ENCODE measurements at places on chromosomes 7 and 10.

DNA sequence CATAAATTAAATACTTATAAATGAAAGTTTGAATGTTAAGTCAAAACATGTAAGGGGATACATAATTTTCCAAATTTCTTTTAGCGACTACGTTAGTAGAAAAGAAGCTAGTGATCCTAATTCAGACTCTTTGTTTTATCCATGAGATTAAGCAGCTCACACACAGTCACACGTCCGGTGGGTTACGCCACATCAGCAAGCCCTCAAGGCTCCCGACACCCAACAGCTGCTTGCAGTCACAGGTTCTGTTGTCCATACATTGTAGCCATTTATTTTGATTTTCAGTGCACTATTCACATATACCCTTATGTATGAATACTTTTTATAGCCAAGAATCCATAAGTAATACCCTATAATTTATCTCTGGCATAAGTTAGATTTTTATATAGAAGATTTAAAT is 39.5 kb downstream of the XRCC2 start:
- no peak for DNase-seq

GRCh38 chr10:81065474-81065873 is 527.8 kb downstream of the SH2D4B start:
- DNase-seq: no peak

DNA sequence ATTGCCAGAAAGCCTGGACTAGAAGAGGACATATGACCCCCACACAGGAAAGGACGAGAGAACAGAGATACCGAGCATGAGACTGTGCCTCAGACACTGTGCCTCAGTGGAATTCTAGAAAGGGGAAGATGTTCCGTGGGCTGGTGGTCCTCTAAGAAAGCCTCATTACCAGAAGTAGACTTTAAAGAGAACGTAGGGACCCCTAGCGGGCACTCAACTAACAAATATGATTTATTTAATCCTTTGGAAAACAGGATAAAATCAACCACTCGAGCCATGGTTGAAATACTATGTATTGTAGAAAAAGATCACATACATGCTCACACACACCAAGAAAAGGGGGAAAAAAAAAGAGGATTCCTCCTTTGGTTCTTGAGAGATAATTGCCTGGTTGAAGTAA is 701.2 kb upstream of the SORCS1 start:
- no peak for DNase-seq

DNA sequence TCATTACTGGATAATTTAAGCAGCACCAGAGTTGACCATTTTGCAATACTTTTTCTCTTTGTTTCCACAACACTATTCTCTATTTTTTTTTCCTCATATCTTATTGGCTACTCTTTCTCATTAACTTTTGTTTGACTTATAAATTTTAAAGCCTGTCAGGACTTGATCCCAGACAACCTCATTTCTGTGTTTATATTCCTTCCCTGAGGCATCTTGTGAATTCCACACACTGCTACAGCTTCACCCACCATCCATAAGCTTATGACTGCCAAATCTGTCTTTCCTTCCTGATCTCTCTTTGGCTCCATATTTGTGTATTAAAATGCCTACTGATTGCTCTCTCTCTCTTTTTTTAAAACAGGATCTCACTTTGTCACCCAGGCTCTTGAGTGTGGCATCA is 124.6 kb upstream of the MBL2 start:
- DNase-seq: no peak

GRCh38 chr7:91690541-91691070 is 189.9 kb downstream of the MTERF1 start:
- DNase-seq: no peak

GRCh38 chr10:4684434-4684833 is 141.6 kb upstream of the AKR1E2 start:
- DNase-seq: no peak

DNA sequence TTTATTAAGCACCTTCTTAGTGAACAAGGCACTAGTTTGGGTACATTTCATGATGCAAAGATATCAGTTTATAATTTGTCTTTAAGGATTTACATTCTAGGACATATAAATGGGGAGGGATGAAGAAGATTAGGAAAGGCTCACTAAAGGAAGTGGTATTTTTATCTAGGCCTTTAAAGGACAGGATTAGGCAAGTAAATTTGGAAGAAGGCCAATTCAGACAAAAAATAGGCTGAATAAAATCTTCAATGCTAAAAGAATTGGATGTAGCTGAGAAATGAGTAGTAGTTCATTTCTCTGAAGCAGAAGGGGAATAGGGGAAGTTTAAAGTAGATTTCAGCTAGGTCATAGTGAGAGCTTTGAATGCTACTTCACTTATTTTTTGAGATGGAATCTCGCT is 4.8 kb upstream of the FAM24B start:
- no peak for DNase-seq

DNA sequence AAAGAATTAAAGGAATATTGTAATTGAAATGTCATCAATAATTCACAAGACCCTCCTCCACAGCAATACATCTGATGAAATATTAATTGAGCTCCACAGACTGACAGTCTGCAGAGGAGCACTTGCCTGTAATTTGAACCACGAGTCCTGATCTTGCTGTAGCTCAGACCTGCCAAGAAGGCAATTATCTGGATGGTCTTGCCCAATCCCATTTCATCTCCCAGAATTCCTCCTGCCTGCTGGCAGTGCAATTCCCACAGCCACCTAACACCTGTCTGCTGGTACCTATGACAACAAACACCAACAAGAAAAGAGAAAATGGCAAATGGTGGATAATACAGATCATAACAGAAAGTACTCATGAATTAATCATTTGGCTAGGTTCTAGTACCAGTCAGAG is 38.5 kb downstream of the ERCC6 start:
- no peak for DNase-seq

GRCh38 chr10:122878799-122879338 is 512 bp downstream of the FAM24B start:
- DNase-seq: no peak

DNA sequence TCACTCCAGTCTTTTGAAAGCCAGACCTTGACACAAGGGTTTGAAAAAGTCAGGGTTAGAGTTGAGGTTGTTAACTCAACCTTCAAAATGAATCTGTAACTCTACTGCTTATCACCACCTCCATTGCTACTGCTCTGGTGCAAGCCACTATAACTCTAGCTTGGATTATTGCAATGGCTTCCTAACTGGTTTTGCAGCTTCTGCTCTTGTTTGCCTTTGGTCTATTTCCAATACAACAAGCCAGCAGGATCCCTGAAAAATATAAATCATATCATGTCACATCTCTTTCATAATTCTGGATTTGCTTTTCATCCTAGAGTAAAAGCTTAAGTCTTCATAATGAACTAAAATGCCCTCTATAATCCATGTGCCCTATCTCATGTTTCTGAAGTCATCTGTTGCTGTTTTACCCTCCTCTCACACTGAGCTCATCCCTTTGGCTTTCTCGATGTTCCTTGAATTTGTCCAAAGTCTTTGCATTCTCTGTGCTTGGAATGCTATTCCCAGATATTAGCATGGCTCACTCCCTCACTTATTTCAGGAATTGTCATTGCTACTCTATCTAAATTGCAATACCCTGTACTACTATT is 10.9 kb downstream of the TAS2R60 start:
- no peak for DNase-seq

DNA sequence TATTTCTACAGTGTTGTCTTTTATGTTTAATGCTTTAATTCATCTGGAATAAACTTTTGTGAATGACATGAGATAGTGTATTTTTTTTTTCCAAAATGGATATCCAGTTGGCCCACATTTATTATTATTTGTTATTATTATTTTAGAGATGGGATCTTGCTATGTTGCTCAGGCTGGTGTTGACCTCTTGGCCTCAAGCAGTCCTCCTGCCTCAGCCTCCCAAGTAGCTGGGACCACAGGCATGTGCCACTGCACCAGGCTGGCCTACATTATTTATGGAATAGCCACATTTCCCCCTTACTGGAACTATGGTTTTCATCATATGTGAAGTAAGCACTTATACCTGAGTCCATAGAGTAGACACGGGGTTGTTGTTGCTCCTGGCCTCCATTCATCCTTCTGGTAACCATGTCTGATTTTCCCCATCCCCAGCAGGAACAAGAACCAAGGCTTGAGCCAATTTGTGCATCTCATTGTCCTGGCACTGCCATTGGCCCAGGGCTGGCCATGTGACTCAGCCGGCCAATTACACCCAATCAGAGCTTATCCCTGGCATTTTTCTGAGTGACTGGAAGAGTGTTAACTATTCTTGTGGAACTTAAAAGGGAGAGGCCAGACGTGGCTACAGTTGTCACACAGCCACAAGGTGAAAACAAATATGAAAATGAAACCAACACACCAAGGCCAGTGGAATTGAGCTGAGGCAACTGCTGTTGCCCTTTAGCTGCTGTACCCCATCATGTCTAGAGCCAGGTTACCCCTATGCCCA is 23.1 kb downstream of the PRF1 start:
- DNase-seq: no peak

DNA sequence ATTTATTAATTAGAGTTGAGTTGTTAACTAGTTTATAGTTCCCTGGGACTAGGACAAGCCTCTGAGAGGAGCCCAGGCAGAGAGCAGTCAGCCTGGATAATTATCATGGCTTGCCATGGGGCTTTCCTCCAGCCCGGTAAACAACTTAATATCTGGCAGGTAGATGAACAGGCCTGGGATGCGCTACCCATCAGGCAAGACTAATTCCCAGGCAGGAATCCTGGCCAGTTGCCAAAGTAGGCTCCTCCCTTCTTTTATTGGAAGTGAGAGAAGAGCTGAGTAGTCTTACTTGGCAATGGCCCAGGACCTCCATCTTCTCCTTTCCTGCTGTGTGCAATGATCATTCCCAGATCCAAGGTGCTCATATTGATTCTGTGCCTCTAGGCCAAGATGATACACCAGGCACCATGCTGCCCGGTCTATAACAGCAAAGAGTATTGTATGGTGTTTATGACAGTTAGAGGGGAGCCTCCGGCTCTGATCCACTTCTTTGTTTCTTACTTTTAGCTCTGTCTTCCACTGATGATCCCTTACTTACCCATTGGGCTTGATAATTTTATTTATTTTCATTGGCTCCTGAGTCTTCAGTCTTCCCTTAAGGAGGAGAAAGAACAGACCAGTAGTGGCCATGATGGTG is 408.7 kb downstream of the REEP3 start:
- no peak for DNase-seq

DNA sequence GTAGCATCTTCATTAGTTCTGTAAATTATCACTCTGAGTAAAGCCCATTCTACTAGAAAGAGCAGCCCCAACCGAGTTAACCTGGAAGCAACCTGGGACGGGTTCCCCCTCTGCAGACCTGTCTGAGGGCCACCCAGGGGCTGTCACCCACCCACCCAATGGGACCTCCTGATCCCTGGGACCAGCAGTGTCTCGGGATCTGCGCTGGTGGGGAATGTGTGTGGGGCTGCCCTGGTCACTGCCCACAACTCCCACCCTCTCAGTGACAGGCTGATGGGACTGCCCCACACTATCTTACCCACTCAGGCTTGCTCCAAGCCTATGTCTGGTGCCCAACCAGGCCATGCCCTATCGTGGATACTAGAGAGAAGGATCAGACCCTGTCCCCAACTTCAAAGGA is 215.0 kb downstream of the GRID1 start:
- no peak for DNase-seq

DNA sequence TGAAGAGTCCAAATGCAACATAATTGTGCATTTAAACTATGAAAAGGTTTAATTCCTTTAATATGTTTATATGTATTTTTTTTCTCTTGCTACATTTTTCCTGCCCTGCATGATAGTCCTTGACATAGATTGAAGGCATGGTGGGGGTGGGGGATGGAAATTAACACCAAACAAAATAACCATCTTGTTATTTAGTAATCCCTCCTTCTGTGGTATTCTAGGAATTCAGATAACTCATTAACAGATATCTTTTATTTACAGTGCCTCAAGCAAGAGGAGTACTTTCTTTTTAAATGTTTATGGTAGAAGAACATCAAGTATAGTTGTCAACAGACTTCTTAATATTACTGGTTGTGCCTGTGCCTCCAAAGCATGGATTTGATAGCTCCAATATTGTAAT is 337.6 kb upstream of the SEMA3A start:
- no peak for DNase-seq

DNA sequence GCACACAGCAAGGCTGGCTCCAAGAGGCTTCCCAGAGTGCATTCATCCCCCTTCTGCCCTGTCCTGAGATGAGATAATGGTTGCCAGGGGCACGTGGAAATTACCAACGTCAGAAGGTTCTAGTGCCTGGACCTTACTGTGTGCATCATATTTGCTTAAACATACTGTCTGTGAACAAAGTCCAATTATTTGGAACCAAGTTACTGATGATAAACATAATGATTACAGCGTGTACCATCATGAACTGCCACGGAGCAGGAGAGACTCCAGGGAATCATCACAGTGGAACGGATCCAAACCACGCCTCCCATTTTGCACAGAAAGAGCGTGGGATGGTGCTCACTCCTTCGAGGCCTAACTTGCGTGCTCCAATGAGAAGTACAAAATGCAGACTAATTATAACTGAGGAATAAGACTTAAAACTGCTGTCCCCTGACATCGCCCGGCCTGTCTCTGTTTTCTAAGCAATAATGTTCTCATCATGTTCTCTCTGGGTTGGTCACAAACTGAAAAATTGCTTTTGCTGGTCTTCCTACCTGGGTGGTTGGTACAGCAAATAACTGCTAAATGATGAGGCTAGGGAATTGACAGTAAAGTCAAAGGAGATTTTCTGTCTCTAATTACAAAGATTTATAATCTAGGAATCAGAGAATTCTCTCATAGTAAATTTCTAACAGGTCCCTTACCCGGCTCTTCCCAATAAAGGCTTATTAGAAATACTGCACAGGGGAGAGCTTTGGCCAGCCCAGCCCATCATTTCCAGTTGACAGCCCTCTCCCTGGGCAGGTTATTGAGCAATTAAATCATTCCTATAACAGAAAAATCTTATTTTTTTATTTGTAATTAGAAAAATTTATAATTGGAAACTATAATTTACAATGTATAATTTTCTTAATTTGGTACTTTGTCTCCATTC is 182.2 kb downstream of the CAMK1D start:
- DNase-seq: no peak

GRCh38 chr7:34655384-34655783 is 2.6 kb upstream of the NPSR1 start:
- no peak for DNase-seq

- no peak for DNase-seq
These were observed 210.9 kb downstream of the CREB5 start for GRCh38 chr7:28623105-28623730.

GRCh38 chr7:101614939-101615302 is 14.2 kb downstream of the MYL10 start:
- no peak for DNase-seq

GRCh38 chr10:132883391-132883881 is 58.9 kb downstream of the CFAP46 start:
- DNase-seq: peak; percentile 14

DNA sequence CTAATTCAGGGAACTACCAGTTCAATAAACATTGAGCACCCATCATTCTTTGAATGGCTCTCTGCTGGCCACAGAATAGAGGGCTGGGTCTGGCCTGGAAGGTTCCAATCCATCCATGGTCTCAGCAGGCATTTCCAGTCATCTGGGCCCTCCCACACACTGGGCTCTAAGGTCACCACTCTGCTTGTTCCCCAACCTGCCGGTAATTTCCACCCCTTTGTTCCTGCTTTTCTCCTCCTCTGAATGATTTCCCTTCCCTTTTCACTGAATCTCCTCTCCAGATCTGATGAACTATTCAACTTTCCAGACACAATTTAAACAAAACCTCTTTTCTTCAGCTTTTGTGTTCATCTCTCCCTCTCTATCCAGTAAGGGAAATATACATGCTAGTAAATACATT is 2.6 kb downstream of the BZW2 start:
- DNase-seq: no peak

All from activated T-cell treated with anti-CD3 and anti-CD28 coated beads, Interleukin-2, amount 50 U/mL, for 24 hours (primary cell).